ENCODE measurements at places on chromosomes 7 and 10. TPM values are rescaled to one million over a fixed set of nuclear protein-coding genes. Genes with fewer than 3 reads are reported as not detected.

Gene CNPY1
- not detected for total RNA-seq

Gene NAT16
- not detected for total RNA-seq

Gene STAM
- total RNA-seq = 31.9 TPM

Gene SPDYE1
- not detected for total RNA-seq

Gene GDF10
- not detected for total RNA-seq

Gene GOLGA7B
- not detected for total RNA-seq

Gene WNT8B
- not detected for total RNA-seq

Gene FXYD4
- total RNA-seq = not detected

Gene LDB3
- total RNA-seq = 0.28 TPM

Gene ATOH7
- not detected for total RNA-seq

Gene SPOCK2
- total RNA-seq = not detected

Gene MBLAC1
- 0.72 TPM for total RNA-seq

Gene BMPR1A
- 94.7 TPM for total RNA-seq

Gene RBM17
- total RNA-seq = 35.6 TPM

Gene OPN4
- not detected for total RNA-seq

Gene NEUROG3
- not detected for total RNA-seq

Gene ABCB1
- 0.90 TPM for total RNA-seq

Gene NEURL1
- total RNA-seq = 0.28 TPM

Gene PPP1R3A
- total RNA-seq = not detected

Gene CALML5
- total RNA-seq = not detected

Gene RP9
- 9.5 TPM for total RNA-seq

Gene FAM200A
- total RNA-seq = 10.3 TPM

Gene VAX1
- total RNA-seq = not detected

Gene GDF2
- total RNA-seq = not detected
